Testis (tissue), 5 donors: ENCODE measurements at places on chromosomes 4 and X. TPM values are rescaled to one million over a fixed set of nuclear protein-coding genes. Genes with fewer than 3 reads are reported as not detected.

DNA sequence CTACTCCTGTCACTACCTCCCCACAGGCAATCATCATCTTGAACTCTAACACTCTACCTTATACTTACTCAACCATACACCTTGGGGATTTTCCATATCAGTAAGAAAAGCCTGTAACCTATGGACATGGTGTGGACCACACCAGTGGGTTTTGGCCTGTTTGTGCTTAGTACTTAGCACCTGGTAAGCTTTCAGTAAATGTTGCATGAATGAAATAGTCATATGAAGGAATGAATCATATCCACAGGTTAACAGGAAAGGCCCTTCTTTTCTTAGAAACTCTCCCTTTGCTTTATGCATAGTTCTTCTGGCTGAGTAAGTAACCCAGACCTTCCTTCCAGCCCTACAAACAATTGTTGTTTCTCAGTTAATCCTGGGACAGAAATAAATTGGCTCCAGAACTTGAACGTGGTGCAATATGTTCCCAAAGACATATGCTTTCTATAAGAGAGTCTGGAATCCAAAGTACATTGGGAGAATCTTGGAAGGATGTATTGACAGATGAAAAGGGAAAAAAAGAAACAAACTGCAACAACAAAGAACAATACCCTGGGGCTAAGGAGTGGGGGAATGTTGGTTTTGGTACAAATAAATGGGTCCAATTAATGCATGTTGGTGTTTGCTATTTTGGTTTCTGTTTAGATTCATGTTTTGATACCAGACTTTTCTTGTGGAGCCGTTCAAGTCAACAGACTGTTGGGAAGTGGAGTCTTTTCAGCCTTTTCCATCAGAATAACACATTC lies 27.8 kb downstream of the RASL11B start:
- no peak overlapping the region for H3K27ac ChIP-seq
- H3K4me3 ChIP-seq, result no peak overlapping the region
- H3K36me3 ChIP-seq, result no peaks in the 10 kb centered on the region
- no peak for DNase-seq

- no peaks in the 10 kb centered on the region for H3K4me1 ChIP-seq
- no peak overlapping the region for H3K27ac ChIP-seq
- no peak for DNase-seq
- no peaks in the 10 kb centered on the region for H3K36me3 ChIP-seq
- no peaks in the 10 kb centered on the region for H3K27me3 ChIP-seq
These were observed 42.1 kb upstream of the SPINK2 start for GRCh38 chr4:56863441-56864139.

DNA sequence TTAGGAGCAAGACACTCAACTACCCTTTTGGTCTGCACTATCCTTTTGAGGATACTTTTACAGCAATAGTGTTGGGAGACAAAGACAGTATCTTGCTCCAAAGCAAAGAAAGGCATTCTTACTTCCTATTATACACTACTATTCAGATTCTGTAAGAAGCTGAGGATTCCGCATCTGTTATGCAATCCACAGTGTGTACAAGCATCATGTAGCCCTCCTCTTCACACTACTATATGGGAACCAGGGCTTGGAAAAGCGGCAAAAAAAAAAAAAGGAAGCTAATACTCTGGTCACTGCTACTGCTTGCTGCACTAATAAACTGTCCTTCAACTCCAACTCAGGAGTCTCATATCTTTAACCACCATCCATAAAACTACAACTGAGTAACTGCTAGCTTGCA lies 59.1 kb downstream of the FBXW7 start:
- no peak overlapping the region for H3K27ac ChIP-seq
- H3K4me1 ChIP-seq, result no peaks in the 10 kb centered on the region
- no peaks in the 10 kb centered on the region for H3K36me3 ChIP-seq
- no peaks in the 10 kb centered on the region for H3K27me3 ChIP-seq
- H3K4me3 ChIP-seq, result no peak overlapping the region

- H3K36me3 ChIP-seq, result no peaks in the 10 kb centered on the region
- H3K4me3 ChIP-seq, result no peak overlapping the region
- no peak overlapping the region for H3K27ac ChIP-seq
- DNase-seq, result no peak
- no peaks in the 10 kb centered on the region for H3K27me3 ChIP-seq
These were observed 14.2 kb downstream of the SORBS2 start for GRCh38 chr4:185797596-185798338.

DNA sequence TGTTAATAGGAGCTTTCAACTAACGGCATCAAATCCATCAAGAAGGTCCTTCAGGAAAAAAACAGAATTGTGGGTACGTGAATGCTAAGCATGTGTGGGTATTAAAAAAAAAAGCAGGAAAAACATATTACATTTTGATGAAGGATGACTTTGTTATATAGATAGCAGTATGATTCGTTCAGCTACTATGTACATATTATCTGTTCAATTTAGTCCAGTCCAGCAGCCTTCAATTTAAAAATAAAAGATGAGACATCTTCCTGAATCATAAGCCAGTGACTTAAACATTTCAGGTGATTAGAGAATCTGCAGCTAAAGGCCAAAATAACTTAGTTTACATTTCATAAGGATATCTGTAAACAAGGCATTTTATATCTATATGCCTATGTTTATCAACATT lies 63.4 kb downstream of the LCORL start:
- no peak overlapping the region for H3K4me3 ChIP-seq
- no peaks in the 10 kb centered on the region for H3K36me3 ChIP-seq
- H3K27ac ChIP-seq, result no peak overlapping the region
- no peaks in the 10 kb centered on the region for H3K27me3 ChIP-seq
- DNase-seq, result no peak
- no peaks in the 10 kb centered on the region for H3K4me1 ChIP-seq

GRCh38 chrX:38800981-38801845 lies at the start of gene MID1IP1:
Gene MID1IP1, plus strand, starts transcription at chrX:38801459. Its CDS starts 3,488 bp downstream, at chrX:38804947.
- H3K36me3 ChIP-seq, result no peaks in the 10 kb centered on the region
- H3K27me3 ChIP-seq, result no peaks in the 10 kb centered on the region
- DNase-seq, result peak; percentile 93
- peak within 1 kb of the TSS; percentile 40 for H3K4me3 ChIP-seq

- no peak for DNase-seq
- no peaks in the 10 kb centered on the region for H3K4me1 ChIP-seq
- no peaks in the 10 kb centered on the region for H3K36me3 ChIP-seq
- no peak overlapping the region for H3K4me3 ChIP-seq
- H3K27ac ChIP-seq, result no peak overlapping the region
These were observed 311.2 kb downstream of the DHX15 start for GRCh38 chr4:24273136-24273535.

The RAB33A gene
- total RNA-seq, result 1.7 TPM

The PLXNB3 gene
- 49.3 TPM for total RNA-seq

The CTAG2 gene
- 27.6 TPM for total RNA-seq

The SGMS2 gene
- 31.7 TPM for total RNA-seq
